EH (cell line): ENCODE measurements at places on chromosomes 4 and X.

- no peak for DNase-seq
Measured at GRCh38 chr4:139493176-139493575, 39.3 kb downstream of the RAB33B start.

- no peak for DNase-seq
Measured at GRCh38 chr4:176309046-176309445, 10.7 kb upstream of the SPCS3 start.

DNA sequence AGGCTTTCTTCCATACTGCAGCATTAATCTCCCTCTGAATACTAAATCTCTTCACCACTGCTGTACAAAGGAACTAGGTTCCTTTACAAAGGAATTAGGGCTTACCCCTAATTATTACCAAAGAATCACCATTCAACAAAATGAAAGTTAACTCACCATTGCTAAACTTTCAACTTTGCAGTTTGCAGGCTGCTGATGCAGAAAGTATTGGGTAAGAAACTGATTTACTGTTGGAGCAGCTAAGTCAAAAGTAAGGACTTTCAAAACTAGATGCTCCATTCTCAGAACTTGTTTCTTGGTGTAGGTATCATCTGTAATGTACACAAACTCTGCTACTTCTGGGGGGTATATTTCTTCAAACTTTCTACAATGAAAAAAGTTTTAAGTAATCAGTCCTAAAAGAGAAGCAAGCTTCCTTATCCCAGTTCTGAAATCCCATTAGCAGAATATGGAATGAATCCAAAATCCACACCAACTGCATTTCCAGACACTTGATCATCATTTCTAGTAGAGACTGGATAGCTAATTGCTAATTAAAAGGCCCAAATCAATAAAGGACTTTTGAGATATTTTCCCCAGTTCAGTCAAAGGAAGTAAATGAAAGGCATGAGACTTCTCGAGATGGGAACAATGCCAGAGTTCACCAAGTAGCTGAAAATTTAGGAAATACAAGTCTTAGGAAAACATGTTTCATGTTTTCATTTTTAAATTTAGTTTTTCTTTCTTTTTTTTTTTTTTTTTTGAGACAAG lies 4.3 kb downstream of the CCNA2 start:
- DNase-seq: peak; percentile 59

DNA sequence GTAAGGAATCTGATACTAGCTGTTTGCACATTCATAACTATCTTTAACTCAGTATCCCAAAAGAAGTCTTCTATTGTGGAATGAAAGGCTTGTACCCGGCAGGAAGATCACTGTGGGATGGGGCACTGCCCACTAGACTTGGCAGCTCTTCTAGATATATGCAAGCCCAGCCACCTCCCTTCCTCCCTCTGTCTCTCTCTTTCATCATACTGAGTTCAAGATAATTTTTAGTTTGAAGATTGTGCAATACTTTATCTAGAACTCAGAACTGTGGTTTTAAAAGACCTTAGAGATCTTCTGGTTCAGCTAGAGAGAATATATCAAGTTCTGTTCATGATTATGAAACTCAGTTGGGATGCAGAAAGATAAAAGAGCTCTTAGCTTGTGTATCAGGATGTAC lies 22.5 kb upstream of the GPR34 start:
- peak; percentile 25 for DNase-seq

DNA sequence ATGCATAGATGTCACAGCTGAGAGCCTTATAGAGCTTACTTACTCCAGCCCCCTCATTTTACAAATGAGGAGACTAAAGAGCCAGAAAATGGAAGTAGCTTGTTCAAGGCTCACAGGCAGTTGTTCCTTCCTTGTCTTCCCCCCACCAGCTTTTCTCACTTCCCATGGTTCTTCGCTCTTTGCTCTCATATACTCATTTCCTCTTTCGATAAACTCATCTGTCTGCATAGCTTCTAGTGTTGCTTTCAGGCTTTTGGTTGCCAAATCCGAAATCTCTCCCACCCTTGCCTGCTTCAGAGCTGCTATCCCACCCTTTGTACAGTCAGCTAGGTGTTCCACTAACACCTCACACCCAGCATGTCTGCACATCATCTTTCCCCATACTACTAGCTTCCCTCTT lies 25.0 kb upstream of the GJB1 start:
- DNase-seq: no peak

GRCh38 chrX:1661048-1661921 lies 46.4 kb downstream of the ASMT start:
- DNase-seq: no peak

DNA sequence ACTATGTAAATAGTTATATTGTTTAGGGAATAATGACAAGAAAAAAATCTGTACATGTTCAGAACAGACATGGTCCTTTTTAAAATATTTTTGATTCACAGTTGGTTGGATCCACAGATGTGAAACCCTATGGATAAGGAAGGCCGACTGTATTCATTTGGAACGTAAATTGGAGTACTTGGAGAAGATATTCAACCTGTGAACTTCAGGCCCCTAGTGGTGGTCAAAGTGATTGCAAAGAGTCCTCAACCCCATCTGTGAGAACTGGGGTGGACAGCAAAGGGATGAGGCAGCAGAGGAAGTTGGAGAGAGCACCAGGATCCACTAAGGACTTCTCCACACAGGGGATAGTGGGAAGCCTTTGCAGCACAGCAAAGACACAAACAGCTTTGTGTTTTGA lies 6.2 kb upstream of the CXCL13 start:
- peak; percentile 54 for DNase-seq

DNA sequence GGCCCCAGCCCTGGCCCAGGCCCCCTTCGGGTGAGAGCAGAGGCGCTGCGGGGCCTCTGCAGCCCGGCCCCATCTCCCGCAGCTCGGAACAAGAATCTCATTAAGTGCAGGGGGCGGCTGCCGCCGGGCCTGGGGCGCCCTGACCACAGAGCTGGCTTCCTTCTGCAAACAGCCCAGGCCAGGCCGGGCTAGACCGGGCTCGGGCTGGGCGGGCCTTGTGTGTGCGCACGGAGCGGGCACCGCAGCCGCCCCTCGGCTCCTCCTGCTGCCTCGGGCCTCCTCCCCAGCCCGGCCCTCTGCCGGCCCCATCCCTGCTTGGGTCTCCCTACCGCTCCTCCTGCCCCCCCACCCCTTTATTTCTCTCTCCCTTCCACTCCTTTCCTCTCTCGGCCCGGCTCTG lies 83.3 kb downstream of the EFNB1 start:
- no peak for DNase-seq
